Stimulated activated CD4-positive, alpha-beta T cell treated with anti-CD3 and anti-CD28 coated beads, Interleukin-15, amount 100 ng/mL, for 48 hours (primary cell): ENCODE measurements at places on chromosomes 3 and 15.

GRCh38 chr3:169613053-169613803 lies 50.3 kb downstream of the MECOM start:
- DNase-seq, result no peak

- no peak for DNase-seq
These were observed 107.7 kb upstream of the RPL32 start for GRCh38 chr3:12948891-12949711.

- DNase-seq, result no peak
These were observed 210.4 kb upstream of the ZBTB20 start for GRCh38 chr3:115357456-115357855.

DNA sequence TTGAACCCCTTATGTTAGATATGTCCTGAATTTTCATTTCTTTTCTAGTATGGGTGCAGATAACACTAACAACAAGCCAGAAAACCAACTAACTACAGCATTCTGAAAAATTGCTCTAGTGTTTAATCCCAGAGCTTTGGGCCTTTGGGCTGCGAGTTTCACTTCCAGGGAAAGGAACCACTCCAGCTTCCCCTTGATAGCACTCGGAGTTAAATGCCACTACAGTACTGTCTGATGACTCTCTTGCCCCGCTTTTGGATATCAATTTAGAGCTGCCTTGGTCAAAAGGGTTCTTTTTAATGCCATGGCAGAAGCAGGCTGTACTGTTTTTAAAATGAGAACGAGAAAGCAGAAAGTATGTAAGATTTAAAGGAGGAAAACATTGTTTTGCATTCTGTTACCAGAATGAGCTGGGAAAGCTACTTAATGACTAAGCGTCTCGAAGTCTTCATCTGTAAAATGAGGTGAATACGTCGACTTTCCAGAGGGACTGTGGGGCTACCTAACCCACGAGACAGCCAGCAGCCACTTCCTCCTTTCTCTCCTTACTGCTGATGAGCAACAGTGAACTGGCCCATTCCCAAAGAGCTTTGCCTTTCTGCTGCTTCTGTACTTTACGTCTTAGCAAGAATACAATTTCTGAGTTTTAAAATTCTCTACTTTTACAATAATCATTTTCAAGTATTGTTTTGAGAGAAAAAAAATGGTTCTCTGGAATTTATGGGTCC lies 299.3 kb upstream of the LYSMD4 start:
- DNase-seq, result no peak

GRCh38 chr3:170864525-170865208 lies 5.3 kb downstream of the RPL22L1 start:
- DNase-seq, result no peak

DNA sequence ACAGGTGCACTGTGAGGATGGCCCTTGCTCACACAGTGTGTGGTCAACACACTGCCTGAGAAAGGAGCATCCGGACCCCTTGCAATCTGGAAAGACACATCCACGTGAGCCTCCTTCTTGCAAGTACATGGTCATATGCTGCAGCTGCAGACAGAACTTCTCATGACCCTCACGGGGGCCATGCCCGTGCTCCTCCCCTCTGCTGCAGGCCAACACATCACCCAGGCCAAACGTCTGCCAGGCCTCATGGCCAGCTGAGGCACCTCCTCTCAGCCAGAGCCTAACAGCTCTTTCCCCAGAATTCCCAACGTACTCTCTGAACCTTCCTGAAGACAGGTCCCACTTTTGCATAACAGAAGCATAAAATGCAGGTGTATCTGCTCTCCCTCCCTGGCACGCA lies 25.3 kb downstream of the SLC41A3 start:
- no peak for DNase-seq

DNA sequence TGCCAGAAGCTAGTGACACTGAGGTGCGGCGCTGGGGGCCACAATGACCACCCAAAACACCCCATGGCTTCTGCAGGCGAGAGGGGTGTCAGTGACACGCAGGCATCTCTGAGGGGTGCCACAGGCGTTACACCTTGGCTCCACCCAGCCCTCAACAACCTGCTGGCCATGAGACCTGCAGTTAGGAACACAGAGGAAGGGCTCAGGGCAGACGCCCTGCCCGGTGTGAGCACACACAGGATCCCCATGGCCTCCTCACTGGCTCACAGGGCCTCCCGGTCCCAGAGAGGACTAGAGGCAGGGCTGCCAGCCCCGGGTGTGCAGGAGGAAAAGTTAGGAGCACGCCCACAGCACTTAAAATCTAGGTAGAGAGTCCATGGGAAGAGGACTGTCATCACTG lies 35.1 kb downstream of the CYFIP1 start:
- no peak for DNase-seq

- no peak for DNase-seq
These were observed 13.8 kb upstream of the OR5K3 start for GRCh38 chr3:98376631-98377030.

DNA sequence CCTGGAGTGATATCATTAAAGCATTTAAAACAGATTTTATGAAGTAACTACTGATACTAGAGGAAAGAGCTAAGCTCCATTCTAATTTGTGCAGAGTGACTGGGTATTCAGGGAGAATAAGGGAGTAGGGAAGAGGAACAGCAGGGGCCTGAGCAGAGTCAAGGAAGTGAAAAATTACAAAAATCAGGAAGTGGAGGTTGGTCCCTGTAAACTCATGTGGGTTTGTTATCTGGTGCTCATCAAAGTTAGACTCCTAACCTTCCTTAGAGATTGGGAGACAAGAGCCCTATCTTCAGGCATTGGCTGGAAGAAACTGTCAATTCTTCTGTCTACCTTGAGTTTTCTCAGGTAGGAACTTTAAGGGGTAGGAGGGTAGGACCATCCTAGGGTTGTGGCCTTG lies 82.5 kb downstream of the NEK11 start:
- no peak for DNase-seq

GRCh38 chr15:90362936-90363212 lies 10.8 kb downstream of the ZNF774 start:
- DNase-seq, result no peak

DNA sequence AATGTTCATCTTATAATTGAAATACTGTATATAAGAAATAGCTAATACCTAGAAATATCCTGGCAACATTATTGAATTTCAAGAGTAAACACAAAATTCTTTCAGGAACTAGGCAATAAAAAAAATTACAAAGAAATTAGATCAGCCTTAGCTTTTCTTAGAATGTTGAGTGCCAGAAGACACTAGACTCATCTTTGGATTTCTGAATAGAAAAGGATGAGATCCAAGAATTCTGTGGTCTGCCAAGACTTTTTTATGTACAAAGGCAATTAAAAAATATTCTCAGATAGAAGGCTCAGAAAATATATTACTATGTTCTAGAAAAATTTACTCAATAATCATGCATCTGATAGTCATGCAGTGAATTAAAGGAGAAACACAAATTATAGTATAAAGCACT lies 294.5 kb upstream of the CDIN1 start:
- no peak for DNase-seq

DNA sequence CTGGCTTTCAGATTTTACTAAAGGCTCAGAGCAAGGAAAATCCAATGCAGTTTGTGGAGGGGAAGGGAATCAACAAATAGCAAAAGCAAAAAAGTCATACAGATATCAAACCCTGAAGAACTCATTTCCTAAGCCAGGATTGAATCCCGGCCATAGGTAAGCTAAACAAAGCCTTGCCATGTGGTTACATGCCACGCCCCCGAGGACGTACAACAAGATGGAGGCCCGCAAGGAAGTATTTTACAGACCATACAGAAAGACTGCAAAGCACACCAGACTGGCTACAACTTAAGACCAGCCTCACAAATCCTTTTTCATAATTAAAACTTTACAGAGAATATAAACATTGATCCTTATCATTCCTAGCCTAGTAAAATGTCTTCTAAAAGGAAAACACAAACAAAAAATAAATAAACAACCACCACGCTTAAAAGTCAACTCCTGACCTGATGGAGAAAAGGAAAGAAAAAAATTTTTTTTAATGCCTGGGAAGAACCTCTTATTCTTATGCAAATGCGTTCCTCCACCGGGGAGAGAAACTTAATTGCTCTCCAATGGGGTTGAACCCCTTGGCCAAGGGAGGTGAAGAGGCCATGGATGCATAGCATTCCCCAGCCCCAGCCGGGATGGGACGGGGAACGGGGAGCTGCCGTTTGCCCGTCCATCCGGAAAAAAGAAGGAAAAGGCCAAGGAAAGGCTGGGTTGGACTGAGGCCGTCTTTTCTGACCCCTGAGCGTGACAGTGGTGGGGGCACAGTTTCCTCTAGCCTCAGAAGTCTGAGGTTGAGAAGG lies 39.3 kb downstream of the IL1RAP start:
- DNase-seq, result no peak

GRCh38 chr3:177640319-177640965 lies 443.2 kb upstream of the TBL1XR1 start:
- DNase-seq, result no peak

- DNase-seq, result no peak
These were observed 21.8 kb upstream of the BCHE start for GRCh38 chr3:165859061-165859460.

DNA sequence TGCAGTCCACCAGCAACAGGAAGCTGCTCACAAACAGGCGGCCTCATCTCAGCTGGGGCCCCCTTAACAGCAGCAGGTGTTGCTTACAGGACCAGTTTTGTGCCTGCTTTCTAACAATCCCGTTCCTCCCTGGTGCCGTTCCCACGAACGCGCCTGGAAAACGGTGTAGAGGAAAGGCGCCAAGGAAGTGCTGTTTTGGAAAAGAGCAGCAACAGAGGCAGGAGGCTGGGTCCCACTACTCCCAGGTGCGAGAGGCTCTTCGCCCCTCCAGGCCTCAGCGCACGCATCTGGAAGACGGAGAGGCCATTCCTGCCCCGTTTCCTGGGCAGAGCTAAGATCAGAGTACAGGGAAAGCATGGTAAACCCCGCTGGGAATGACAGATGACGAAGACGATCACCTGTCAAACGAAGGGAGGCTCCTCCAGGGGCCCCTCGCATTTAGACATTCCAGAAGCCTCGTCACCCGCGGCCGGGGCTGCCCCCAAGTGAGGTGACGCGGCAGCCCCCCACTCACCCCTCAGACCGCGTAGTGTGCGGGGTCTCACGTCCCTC lies 603 bp downstream of the SCAPER start:
- no peak for DNase-seq

- peak; percentile 11 for DNase-seq
These were observed 963 bp upstream of the NTRK3 start for GRCh38 chr15:88257311-88258092.

DNA sequence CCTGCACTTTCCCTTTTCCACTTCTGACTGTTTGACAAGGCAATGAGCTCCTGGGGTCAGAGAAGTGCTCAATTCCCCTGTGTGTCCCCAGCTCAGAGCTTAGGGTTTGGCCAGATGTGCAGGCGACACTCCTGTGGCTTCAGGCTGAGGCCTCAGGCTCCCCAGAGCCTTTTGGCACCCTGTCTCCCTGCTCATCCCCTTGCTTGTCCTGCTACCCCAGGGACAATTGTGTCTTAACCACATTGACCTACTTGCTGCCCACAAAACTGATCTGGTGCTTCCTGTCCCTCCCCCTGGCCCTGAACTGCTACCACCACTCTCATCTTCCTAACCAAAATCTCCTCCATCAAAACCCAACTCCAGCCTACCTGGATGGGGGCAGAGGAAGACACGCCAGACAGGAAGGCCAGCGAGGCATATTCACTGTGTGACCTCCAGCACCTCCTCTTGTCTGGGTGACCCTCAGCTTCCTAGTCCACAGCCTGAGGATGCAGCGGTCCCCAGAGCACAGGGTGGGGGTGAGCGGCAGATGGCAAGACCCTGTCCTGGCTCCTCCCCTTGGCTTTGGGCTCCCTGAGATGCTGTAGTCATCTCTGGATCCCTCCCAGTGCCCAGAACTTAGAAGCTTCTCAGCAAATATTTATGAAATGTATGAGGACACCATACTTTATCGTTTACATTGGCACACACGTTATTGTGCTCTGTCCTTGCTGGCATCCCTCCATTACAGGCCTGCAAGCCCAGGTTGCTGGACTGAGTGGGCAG lies 98.9 kb upstream of the SLC6A6 start:
- DNase-seq, result no peak

DNA sequence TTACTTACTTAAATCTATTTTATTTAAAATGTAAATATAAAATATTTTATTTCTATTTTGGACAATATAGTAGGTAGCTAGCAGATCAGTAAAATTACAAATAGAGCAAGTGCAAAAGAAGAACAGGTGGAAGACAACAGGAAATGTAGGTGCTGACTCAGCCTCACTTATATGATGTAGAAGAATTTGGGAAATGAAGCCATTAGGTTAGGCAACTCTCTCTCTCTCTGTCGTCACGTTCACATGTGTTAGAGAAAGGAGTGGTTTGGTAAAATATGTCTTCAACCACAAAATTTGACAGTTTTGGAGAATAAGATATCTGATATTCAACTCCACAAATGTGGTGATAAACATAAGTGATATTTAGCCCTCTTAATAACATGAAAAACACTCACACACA lies 532.5 kb upstream of the KCNMB2 start:
- no peak for DNase-seq

DNA sequence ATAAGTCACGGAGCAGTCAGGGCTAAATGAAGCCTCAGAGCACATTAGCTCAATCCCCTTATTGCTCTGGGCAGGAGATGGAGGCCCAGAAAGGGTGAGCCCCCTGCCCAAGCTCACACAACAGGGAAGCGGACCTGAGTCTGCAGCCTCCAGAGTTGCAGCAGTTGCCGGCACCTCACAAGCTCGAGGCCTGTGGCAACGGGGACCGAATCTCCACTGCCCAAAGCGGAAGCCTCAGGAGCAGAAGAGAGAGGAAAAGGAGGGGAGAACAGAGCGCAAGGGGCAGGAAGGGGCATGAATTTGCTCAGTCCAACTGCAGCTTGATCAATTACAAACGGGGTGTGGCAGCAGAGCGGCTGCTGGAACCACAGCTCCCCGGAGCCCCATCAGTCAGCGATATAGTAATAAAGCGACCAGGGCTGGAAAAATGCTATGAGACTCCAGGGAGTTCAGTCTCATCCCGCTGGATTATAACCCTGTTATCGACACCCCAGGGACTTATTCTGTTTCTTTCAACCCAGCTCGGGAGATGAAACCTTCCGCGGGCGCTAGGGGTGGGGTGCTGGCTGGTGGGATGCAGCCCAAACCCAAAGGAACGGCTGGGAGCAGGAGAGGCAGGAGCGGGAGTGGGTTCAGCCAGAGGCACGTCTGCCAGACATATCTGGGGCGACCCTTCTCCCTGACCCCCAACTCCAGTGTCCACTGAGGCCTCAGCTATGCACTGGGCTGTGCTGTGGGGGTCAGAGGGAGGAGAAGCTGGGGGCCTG lies 219.7 kb upstream of the LINGO1 start:
- DNase-seq, result no peak

DNA sequence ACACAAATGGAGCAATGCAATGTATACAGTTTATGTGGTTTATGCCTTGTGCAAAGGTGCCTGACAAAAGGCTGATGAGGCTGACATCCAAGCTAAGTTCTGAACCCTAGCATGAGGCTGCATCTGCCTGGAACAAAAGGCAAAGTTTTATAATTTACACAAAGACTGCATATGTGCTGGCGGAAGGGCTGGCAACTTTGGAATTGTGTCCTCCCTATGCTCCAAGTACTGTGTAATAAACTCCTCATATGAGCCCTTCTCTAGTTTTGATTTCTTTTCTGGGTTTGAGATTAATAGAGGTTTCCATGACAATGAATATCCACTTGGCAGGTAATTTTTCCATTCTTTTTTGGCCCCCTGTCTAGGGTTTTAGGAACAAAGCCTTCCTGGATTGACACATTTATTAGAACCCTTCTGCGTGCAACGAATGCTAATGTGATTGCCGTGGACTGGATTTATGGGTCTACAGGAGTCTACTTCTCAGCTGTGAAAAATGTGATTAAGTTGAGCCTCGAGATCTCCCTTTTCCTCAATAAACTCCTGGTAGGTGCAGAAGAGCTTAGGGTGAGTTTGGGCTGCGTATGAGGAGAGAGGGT lies 10.8 kb downstream of the PLA1A start:
- DNase-seq, result no peak

- no peak for DNase-seq
These were observed 392.7 kb upstream of the TBL1XR1 start for GRCh38 chr3:177589911-177590381.
